ENCODE measurements at places on chromosomes 11 and 22.

DNA sequence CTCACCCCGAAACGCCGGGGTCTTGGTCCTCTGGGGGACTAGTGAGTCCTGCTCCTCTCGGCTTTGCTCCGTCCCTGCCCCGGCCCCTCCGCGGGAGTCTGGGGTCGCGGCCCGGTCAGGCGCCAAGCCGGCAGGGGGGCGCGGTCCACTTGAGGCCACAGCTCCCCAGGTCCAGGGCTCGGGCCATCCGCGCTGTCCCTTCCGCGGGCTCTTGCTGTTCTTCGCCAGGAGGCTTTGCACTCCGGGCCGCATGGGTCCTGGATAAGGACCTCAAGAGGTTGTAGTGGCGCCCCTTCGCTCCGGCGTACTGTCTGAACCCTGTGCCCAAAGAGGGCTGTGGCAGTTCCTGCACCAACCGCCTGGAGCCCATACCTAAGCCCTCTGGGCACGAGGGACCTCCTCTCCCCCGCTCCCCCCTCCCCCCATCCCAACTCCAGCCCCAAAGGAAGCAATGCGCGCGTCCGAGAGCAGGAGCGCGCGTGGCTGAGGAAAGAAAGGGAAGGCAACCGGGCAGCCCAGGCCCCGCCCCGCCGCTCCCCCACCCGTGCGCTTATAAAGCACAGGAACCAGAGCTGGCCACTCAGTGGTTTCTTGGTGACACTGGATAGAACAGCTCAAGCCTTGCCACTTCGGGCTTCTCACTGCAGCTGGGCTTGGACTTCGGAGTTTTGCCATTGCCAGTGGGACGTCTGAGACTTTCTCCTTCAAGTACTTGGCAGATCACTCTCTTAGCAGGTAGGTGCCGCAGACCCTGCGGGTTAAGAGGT, at the start of gene ADM:
Gene ADM, plus strand, starts transcription at position 579 of the 767 bp plus-strand sequence. CDS start 628 bp downstream, outside the sequence.
- no peak for DNase-seq

GRCh38 chr11:117992620-117993019, 6.4 kb downstream of the IL10RA start:
- DNase-seq, result no peak

- DNase-seq, result no peak
These were observed 92.4 kb downstream of the ISX start for GRCh38 chr22:35158336-35158735.

DNA sequence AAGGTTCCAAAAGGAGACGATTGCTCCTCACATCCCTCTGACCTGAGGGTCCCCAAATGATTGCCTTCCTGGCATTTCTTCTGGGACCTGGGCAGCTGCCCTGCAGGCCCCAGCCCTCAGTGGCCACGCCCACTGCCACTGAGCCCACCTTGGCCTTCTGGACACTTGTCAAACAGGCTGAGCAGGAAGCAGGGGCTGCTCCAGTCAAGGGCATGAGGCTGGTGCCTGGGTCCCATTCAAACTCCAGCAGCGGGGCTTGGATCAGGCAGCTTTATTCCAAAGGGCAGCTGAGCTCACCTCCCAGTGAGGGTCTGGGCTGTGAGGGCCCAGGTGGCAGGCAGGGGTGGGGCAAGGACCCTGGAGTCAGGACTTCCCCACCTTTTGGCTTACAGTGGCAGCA, 13.6 kb downstream of the KCTD17 start:
- no peak for DNase-seq

GRCh38 chr22:41752011-41752970, 48.2 kb upstream of the CCDC134 start:
- DNase-seq, result no peak

DNA sequence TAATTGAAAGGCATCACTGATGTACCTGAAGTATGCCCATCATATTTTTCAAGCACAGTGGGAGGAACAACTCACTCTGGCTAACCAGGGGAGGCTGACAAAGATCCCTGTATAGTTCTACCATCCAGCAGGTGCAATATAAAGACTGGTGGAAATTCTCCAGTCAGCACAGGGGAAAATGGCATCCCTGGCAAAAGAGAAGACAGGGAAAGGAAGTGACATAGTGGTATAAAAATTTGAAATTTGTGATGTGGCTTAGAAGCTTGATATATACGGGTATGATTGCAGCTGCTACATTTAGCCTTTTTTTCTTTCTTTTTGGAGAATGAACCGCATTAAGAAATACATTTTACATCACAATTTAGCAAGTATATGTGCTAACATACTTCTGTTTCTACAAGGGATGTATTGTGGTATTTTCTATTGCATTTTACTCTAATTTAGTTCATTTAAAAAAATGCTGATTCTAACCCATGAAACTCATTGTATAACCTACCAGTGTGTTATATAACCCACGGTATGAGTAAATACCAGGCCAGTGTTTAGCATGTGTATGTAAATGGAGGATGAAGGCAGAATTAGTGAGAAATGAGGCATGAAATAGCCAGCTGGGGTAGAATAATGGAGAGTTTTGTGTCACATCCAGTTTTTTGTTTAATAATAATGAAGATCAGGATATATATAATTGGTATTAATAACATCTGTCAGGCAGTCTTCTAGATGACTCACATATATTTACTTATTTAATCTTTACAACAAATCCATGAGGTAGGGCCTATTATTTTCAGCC, 186.1 kb downstream of the ARHGAP42 start:
- no peak for DNase-seq

- DNase-seq, result no peak
These were observed 3.5 kb upstream of the B4GALNT4 start for GRCh38 chr11:365831-366230.

- DNase-seq, result no peak
These were observed 837.3 kb downstream of the TBC1D22A start for GRCh38 chr22:47599753-47600152.

DNA sequence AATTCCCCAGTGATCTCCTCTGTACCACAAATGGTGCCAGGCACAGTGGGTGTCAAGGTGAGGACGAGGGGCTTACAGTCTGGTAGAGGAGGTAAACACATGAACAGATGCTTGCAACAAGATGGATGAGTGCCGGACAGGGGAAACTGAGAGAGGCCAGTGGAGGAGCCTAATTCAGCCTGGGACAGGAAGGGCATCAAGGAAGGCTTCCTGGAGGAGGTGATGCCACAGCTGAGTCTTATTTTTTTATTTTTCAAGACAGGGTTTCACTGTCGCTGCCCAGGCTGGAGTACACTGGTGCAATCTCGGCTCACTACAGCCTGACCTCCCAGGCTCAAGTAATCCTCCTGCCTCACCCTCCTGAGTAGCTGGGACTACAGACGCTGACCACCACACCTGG, 18.8 kb upstream of the NEFH start:
- no peak for DNase-seq

DNA sequence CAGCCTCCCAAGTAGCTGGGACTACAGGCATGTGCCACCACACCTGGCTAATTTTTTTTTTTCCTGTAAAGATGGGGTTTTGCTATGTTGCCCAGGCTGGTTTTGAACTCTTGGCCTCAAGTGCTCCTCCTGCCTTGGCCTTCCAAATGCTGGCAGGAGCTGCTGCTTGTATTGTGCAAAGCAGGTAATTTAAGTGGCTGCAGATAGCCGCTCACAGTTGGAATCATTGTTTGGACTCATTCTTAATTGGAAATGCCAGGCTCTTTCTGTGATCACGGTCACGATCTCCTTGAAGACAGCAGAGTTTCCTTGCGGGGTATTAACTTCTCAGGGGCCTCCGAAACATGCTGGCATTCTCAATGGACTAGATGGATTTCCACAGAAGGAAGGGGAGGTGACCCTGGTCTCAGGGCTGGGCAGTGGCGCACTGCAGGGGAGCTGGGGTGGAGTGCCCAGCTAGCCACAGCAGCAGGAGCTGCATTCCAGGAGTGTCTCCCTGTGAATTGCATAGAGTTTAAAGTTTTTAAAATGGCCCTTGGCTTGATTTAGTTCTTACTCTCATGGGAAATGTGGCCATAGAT, 136.1 kb downstream of the MORC2 start:
- no peak for DNase-seq

GRCh38 chr11:36069576-36070212, 125.8 kb downstream of the LDLRAD3 start:
- no peak for DNase-seq

- DNase-seq, result no peak
These were observed 348.2 kb downstream of the LARGE1 start for GRCh38 chr22:33572086-33572485.

- no peak for DNase-seq
These were observed 5.7 kb upstream of the GSTP1 start for GRCh38 chr11:67577951-67578350.

DNA sequence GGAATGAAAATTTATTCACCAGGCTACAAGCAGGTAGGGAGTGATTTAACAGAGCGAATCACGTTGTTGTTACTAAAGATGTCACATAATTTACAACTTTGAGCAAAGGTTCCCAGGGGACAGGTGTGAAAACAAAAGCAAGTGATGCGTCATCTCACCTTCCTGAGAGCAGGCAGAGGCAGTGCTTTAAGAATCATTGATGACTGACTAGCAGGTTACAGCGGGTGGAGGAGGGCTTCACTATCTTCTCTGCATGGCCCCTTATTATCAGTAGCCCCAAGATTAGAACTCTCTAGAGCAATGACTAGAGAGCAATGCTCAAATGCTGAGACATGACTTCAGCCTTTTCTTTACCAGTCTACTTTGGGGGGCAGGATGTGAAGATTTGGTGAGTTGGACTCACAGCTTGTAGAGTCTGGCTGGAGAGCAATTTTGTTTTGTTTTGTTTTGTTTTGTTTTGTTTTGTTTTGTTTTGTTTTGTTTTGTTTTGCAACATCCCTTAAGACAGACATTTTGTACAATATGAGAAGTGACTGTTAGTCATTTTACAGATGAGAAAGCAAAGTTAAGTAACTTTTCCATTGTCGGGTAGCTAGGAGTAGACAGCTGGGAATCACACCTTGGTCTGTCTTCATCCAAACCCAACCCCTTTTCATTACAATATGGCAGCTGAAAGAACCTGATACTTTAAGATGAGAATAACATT, 84.8 kb downstream of the SLC1A2 start:
- no peak for DNase-seq

- DNase-seq, result no peak
These were observed 102.6 kb upstream of the VPREB1 start for GRCh38 chr22:22141771-22142591.

DNA sequence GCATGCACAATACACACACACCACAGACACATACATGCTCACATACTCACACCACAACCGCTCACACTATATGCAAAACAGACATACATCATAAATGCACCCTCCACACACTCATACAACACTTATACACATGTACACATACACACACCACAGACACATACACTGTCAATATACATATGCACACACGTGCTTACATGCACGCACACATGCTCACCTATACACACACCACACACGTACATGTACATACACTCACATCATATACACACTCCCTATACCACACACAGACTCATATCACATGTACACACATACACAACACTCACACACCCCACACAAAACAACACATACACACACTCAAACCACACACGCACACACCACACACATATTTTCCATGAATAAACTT, 885.3 kb downstream of the TBC1D22A start:
- no peak for DNase-seq

GRCh38 chr11:95364324-95365295, 133.6 kb upstream of the SESN3 start:
- no peak for DNase-seq

DNA sequence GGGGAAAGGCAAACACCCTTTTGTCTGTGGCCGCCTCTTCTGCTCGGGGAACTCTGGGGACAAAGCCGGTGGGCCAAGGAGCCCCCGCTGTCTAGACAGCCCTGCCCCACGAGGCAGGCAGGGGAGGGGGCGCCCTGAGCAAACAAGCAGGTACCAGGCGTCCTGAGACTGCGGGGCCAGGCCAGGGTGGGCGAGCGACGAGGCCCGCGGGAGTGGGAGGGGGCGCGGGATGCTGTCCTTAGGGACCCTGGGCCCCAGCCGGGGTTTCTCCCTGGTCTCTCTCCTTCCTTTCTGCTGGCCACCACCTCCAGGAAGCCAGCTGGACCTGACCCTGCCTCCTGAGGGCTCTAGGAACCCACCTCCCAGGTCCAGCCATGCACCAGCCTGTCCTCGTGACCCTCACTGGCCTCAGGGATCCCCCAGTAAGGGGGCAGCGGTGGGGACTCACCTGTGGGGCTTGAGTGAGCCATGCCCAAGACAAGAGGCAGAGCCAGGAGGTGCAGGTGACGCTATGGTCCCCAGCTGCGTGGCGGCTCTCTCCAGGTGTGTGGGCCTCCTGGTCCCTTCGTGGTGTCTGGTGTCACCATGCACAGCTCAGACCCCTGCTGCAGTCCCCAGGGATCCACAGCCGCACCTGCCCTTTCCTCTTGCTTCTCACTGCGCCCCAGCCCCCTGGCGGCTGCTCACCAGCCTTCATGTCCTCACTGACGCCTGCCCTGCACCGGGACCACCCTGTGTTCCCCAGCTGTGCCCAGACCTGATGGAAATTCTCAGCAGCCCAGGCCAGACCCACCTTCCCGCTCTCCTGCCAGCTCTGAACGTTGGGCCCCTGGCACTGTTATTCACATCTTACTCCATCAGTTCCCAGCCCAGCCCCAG, 26.5 kb upstream of the MUC5AC start:
- DNase-seq, result no peak

DNA sequence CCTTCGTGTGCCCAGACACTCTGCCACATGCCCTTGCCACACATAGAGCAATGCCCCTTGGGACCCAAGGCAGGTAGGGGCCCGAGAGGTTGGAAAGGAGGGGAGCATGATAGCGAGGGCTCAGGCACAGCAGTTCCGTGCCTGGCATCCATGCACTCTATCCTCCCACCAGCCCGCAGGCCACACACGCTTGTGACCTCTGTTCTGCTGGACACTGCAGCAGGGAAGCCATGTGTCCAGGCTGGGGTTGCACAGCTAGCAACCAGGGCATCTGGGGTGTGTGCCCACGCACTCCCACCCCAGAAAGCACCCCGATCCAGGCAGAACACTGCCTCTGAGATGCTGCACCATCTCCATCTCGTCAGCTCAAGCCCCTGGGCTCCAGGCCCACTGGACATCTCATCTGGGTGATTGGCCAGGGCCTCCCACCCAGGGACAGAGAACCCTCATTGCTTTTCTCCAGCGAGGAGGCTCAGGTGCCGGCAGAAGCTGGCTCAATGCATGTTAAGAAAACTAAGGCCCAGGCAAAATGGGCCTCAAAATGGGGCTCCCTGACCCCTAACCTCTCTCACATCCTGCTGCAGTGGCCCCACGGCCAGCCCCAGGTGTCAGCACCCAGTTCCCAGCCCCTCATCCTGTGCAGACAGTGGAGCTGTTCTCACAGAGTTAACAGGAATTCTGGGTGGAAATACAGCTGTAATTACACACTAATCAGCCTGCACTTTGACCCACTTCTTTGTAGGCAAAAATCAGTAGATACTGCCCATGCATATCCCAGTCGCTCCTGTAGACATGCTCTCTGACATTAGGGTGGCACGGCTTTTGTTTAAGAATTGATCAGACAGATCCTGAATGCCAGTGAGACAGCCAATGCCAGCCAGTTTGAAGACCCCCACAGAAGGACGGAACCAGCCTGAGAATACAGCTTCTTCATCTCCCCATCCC, 173.9 kb upstream of the B3GAT1 start:
- DNase-seq, result no peak
